ENCODE measurements at places on chromosomes 11 and 22.

DNA sequence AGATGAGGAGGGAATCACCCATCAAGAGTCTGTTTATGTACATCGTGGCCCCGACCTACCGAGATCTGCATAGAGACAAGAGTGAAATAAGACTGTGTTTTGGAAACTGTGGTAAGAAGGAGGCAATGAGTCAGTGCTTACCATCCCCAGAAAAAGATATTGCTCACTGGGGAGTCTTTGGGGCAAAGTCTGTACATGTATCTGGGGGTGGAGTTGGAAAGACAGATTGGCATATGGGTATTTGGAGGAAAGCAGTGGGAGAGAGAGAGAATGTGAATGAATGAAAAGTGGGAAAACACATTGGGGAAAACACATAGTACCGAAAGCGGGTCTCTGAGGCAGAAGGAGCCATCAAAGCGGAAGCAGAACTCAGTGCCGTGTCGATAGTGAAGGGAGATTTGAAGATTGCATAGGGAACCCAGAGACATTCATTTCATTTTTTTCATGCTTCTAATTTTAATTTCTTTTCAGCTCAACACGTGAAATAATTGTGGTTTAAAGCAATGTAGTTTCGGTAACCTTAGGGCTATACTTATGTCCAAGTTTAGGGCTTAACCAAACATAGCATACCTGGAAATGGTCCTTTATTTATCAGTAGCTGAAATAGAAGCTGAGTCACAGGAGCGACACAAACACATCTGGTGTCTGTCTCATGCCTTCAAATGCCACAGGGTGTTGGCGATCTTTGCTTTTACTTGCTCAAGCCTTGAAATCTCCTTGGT, 98.6 kb upstream of the CD44 start:
- DNase-seq = peak; percentile 45

DNA sequence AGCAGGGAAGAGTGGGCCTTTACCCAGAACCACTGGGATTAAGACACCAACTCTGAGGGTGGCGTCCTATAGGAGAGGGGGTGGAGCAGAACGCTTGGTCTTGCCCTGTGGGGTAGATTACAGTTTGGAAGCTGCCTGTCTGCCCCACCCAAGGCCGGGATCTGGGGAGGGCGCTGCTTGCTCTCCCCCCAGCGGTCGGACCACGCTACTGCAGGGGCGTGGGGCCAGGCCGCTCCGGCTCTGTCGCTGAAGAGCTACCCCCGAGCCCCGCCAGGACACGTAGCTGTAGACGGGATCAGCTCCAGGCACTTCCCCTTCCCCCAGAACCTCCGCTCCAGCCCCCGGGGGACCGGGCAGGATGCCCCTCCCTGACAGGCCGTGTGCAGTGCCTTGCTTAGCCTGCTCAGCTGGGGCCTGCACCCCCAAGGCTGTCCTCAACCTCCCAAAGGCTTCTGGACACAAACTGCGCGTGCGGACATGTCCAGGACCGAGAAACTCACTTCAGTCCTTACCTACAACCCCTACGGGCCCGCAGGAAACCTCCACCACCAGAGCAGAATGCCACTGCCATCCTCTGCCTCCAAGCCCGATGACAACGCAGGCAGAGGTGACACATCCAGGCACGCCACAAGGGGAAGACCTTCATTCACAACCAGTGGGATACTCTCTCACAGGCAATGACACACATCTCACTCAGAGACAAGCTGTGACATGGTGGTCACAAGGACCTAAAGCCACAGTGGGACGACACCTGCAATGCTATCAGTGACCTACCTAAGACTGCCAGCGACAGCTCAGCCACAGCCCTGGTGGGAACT, 3.6 kb downstream of the AHNAK start:
- DNase-seq = peak; percentile 41

DNA sequence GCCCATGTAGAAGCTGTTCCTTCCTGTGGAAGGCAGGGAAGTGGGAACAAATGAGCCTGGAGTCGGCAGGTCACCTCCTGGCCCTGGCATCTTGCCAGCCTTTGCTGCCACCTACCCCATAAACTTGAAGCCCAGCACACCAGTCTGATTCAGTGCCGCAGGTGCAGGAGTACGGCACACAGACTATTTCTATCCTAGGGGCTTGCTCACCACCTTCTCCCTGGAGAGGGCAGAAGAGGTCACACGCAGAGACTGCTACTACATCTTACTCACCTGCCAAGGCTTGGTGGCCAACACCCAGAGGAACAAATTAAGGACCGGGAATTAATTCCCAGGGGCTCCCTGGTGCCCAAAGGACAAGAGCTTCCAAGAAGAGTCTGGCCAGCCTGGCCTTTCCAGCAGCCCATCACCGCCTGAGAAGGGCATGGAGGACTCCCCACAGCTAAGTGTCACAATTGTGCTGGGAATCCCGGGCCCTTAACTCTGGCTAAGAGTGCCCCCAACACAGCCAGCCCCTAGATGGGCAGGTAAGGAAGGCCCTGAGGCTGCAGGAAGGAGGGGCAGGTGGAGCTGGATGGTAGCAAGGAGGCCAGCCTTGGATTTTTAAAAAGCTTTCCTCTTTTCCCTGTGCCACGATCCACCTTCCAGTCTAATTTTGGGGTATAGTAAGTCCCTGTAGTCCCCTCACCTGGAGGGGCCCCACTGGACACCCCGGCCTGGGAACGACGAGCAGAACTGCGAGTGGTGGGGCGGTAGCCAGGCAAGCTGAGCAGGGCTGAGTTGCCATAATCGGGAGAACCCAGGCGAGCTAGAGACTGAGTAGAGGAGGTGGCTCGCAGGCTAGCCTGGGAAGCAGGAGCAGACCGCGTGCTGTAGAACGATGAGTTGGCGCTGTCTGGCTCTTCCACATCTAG, 6.9 kb downstream of the IL18BP start:
- no peak for DNase-seq

DNA sequence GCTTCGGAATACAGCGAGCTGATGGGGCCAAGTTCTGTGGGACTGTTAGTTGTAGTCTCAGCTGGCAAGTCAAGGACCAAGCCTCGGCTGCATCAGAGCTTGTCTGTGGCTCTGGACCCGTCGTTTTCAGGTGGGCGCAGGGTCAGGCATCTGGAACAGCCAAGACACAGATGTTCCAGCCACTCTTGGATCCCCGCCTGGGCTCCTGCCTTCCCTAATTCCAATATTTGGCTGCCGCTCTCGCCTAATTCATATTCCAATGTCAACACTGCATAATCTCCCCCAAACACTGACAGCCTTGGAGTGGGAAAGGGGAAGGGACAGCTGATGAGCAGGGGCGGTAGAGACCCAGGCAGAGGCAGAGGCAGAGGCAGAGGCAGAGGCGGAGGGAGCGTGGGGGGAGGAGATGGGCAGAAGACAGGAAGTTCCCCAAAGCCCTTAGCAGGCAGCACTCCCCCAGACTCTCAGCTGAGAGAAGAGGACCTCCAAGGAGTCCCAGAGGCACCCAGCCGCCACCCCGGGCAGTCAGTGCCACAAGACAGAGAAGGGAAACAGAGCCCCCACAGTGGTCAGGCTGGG, 49.6 kb upstream of the SLC35C1 start:
- DNase-seq = no peak

- DNase-seq = no peak
Measured at GRCh38 chr11:123221096-123221561, 26.1 kb upstream of the CLMP start.

- no peak for DNase-seq
Measured at GRCh38 chr11:123179586-123179985, 15.5 kb downstream of the CLMP start.

- no peak for DNase-seq
Measured at GRCh38 chr11:102186551-102187191, 76.4 kb downstream of the YAP1 start.

DNA sequence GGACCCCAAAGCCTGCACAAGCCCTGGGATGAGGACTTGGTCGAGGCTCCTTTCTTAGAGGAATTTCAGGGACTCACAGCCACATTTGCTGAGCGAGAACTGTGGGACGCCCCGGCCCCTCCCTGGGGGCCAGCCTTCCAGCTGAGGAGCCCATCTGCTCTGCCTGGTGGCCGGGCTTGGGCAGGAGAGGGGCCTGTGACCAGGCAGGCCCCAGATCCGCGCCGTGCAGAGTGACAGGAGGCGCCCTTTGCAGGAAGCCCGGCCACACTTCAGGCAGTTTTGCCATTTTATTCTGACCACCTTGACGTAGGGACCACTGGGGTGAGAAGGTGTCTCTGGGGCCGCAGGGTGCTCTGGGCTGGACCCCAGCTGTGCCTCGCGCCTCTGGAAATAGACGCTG, 35.6 kb downstream of the TPCN2 start:
- no peak for DNase-seq

DNA sequence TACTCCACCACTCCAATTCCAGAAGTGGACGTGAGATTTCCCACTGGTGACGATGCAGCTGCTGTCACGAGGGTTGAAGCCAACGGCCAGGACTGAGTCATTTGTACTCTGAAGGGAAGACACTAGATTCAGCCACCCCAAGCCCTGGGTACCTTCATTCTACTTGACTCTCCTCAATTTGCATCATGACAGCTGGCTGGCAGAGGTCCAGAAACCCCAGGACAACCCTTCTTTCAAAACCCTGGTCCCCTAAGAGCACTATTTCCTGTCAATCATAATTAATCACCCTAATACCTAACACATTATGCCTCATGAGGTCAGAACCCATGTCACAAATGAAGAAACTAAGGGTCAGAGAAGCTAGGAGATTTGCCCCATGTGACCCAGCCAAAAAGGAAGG, 4.9 kb downstream of the EML3 start:
- DNase-seq = no peak

DNA sequence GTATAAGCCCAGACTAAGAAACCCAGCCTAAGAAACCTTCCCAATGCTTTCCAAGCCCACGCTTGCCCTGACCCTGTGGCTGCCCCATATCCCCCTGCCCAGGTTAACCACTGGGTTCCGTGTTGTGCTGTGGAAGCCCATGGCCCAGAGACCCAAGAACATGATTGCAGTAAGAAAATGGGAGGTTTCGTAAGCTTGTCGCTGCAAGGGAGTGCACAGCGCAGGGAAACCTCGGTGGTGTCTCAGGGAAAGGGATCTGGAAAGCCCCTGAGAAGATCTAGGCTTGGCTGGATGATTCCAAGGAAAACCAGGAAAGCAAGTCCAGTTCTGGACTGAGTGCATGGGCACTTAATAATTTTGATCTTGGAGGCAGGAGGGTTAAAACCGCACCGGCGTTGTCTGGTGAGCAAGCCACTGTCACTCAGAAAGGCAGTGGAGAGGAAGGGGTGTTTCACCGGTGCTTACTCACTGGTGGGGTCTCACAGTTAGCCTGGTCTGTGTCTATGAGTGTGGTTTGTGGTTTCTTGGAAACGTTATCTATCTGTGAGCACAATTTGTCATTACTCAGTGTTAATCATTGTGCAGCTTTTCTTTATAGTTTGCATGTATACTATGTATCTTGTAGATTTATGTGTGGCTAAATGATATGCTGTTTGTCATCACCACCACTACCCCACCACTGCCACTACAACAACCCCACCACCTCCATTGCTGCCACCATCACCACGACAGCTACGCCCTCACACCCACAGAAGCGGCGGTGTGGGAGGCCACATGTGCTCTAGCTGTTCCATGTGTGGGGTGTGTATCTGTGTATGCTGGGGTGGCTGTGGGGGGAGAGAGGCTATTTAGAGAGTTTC, 53.3 kb upstream of the PRDM11 start:
- peak; percentile 53 for DNase-seq

GRCh38 chr11:120532832-120533196, 21.3 kb downstream of the GRIK4 start:
- DNase-seq = no peak

- DNase-seq = no peak
Measured at GRCh38 chr22:19667872-19668740, 46.2 kb upstream of the SEPTIN5 start.

DNA sequence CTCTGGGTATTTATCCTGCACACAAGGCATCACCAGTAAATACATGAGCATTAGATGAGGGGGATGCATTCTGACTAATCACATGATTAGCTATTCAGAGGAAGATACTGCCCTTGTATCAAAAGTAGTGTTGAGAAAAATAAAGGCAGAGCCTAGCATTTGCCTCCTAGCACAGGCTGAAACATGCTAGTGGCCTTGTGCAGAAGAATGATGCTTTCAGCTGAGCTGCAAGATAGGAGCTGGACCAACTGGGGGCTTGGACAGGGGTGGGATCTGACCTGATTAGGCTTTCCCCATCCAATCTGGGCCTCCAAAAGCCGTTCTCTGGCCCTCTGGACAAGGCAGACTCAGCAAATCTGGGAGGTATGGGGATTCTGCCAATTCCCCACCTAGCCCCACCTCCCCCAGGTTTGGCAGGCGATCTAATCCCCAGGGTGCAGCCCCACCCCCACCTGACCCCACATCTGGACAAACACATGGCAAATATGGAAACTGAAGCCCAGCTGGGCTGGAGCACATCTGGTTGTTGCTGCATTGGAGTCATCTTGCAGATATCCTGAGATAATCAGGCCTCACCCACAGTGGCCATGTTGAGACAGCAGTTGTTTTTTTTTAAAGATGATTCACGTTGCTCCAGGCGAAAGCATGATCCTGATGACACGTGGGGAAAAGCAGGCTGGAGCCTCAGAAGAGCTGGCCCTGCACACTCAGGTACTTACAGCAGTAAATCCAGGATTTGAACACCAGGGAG, 4.4 kb upstream of the MISFA start:
- DNase-seq = no peak

- no peak for DNase-seq
Measured at GRCh38 chr22:50045211-50046018, 12.7 kb downstream of the TTLL8 start.

DNA sequence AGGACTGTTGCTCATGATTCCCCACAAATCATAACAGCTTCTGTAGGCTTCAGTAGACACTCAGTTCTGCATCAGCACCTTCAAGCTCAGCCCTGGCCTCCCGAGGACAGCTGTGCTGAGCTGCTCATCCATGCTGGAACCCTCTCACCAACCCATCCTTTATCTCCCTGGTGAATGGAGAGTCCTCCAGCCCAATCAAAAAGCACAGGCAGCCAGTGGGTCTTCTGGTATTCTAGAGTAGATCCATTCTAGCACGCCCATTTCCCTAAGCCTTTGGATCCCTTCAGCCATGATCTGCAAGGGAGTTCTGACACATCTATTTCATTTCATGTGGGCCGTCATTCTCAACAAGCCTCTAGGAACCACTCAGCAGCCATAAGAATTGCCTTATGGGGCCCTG, 44.6 kb upstream of the SPATA19 start:
- DNase-seq = no peak

- DNase-seq = no peak
Measured at GRCh38 chr22:40533712-40534378, 102.7 kb downstream of the MRTFA start.

DNA sequence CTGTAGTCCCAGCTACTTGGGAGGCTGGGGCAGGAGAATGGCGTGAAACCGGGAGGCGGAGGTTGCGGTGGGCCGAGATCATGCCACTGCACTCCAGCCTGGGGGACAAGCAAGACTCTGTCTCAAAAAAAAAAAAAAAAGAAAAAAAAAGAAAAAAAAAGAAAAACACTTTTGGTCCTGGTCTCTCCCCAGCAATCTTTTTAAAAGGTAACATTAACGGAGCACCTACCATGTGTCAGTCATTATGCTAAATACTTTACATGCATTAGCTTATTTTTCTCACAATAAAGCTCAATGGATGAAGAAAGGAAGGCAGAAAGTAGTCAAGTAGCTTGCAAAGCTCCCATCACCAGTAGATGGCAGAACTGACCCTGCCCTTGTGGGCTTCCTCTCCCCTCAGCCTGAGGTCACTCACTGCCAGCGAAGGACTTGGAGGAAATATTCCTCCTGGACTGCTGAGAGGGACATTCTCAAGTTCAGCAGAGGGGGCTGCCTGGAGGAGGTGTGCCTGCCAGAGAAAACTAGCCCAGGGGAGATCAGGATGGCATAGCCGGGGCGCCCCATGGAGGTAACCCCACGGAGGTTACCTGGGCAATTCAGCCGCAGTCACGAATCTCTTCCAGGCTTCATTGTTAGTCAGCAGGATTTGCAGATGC, 15.5 kb downstream of the APOL3 start:
- no peak for DNase-seq

Data from stimulated activated CD8-positive, alpha-beta memory T cell treated with anti-CD3 and anti-CD28 coated beads, Interleukin-15, amount 100 ng/mL, for 4 hours (primary cell).